ENCODE measurements at places on chromosomes 3 and 15.

GRCh38 chr3:46993986-46994385, 14.5 kb downstream of the NBEAL2 start:
- DNase-seq, result no peak

DNA sequence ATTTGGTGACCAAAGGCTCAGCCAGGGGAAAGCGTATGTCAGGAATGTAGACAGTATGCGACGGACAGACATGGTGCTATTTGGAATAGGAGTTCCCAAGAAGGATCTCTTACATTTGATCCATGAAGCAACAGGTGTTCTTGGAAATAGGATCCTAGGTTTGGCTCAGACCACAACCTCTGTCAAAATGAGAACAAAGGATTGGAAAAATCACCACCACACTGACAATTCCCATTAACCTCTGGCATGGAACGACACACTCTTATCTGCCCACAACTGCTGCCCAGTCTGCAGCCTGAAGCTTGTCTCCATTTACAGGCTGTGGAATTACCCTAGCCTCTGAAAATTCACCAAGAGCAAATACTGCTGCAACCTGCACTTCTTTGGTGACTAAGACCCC, 33.6 kb upstream of the LRRN1 start:
- DNase-seq, result no peak

- peak; percentile 42 for DNase-seq
Measured at GRCh38 chr3:179072100-179072438, 460 bp upstream of the ZMAT3 start.

DNA sequence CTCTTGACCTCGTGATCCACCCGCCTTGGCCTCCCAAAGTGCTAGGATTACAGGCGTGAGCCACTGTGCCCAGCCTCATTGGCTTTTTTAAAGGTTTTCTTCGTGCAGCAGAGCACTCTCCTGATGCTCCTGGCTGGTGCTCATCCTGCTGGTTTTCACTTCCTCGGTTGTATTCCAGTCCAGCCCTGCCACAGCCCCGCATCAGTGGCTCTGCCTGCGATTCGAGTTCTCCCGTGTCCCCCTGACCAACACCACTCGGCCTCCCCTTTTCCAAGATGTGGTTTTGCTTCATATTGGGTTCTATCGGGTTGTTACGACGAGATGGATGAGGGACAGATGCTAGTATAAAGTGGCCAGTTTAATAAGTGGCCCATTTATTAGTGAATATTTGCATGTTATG, 27.8 kb downstream of the EFCC1 start:
- DNase-seq, result no peak

DNA sequence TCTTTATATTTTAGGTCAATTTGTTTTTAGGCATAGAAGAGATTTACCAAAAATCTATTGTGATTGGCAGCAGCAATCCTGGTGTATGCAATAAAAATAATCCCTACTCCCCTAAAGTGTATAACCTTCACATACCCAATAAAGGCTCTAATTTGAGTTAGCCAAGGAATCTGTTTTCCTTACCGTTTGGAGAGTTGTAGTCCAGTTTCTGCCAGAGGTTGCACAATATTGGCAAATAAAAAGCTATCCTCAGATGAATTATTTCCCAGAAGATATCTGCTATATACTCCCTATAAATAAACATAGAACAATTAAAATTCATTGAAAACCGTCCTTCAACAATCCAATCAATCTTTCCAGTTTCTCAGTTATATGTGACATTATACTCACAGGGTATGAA, 31.1 kb downstream of the ACKR4 start:
- no peak for DNase-seq

- no peak for DNase-seq
Measured at GRCh38 chr3:128532012-128532983, 39.3 kb upstream of the GATA2 start.

Measured in stimulated activated CD4-positive, alpha-beta T cell treated with anti-CD3 and anti-CD28 coated beads, Interleukin-4, amount 100 ng/mL, for 24 hours (primary cell).